ENCODE measurements at places on chromosomes 6 and 20. TPM values are rescaled to one million over a fixed set of nuclear protein-coding genes. Genes with fewer than 3 reads are reported as not detected.

The C6orf132 gene
- total RNA-seq, result 2.8 TPM

The LCA5 gene
- 0.39 TPM for total RNA-seq

The SERPINB6 gene
- 135 TPM for total RNA-seq

The TRAPPC3L gene
- total RNA-seq, result not detected

The TGM6 gene
- not detected for total RNA-seq

The SMIM28 gene
- not detected for total RNA-seq

The PDE7B gene
- total RNA-seq, result 1.1 TPM
